Brain microvascular endothelial cell (primary cell): ENCODE measurements at places on chromosomes 11 and 22.

DNA sequence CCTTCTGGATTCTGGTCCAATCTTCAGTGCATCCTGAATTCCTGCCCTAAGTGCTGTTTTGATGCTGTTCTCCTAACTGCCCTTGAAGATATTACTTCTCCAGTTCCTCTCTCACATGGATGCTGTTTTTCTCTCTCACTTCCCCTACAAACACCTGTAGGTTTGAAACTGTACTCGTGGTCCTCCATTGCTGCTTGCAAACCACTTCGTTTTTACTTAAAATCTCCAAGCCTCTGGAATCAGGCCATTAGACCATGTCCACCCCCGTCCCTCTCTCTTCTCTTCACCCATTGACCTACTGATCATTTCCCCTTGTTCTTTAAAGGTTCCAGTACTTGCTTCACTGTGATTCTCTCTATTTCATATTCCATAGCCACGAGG is 988.1 kb downstream of the NTM start:
- no peak for DNase-seq

- DNase-seq = no peak
These were observed 6.4 kb upstream of the EHF start for GRCh38 chr11:34614344-34615104.

GRCh38 chr22:44550711-44551491 is 52.9 kb upstream of the RTL6 start:
- DNase-seq = peak; percentile 82

- DNase-seq = no peak
These were observed 375.1 kb downstream of the SOX6 start for GRCh38 chr11:15981292-15981691.

DNA sequence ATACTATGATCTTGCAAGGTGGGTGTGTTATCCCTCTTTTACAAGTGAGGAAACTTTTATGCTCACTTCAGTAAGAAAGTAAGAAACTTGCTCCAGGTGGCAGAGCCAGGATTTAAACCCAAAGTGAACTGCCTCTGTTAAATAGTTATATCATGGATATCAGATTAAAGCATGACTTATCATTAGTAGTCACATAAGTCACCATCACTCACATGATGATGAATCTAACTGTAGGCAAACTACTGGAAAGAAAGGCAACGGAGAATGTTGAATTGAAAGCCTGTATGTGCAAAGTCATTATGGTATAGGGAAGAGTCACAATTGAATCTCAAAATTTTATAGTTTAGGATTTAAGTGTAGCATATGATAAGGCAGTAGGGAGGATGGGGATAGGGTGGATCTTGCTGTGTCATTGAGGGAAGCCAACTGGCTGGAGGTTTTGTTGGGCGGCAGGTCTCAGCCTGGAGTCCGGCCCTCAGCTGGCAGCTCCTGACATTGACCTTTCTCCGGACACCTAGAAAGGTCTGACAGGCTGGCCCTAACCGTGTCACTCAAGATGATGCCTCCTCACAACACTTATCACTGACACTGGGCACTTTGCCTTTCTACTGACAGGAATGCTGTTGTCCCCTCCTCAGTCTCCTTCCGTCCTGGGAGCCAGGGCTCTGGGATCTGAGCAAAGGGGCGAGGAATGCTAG is 98.3 kb downstream of the EMSY start:
- no peak for DNase-seq

- peak; percentile 24 for DNase-seq
These were observed 22.6 kb upstream of the RCN1 start for GRCh38 chr11:32068134-32068870.

DNA sequence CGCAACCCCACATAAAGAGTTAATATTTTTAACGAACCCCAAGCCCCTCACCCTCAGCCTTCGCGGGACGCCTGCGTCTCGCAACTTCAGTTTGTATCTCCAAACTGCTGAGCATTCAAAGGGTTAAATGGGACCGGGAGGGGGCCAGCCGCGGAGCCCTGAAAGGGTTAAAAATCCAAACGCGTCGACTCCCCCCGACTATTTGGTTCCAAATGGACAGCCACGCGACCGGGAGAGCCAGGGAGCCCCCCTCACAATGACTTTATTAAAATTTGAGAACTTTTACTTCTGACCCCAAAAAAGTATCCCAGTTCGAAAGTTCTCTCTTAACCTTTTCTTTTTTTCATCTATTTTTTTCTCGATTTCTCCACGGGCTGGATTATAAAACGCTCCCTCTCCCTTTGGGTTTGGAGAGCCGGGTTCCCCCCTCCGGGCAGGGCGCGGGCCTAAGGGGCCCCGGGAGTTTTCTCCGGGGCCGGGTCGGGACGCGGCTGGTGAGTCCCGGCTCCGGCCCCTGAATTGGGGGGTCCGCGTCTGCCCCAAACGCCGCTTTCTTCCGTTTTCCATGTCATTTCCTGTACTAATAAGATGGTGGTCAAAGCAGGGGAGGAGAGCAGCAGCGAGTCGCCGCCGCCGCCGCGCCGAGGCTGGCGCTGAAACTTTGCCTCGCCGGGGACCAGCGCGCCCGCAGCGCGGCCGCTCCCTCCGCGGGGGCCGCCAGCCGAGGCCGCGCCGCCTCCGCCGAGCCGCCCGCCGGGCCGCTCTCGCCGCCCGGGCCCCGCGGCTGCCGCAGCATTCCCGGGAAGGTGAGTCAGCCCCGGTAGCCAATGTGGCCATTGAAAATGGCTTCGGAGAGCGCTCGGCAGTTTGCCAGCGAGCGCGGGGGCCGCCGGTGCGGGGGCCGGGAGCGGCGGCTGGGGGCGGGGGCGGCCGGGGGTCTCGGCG is at the start of gene PRDM11:
TSS of gene PRDM11 (plus strand) at position 568 of the 945 bp plus-strand sequence. CDS start 35,128 bp downstream, outside the sequence.
- DNase-seq = peak; percentile 66

GRCh38 chr22:17867160-17867785 is 93.0 kb upstream of the BID start:
- no peak for DNase-seq

GRCh38 chr11:125348141-125348651 is 147.9 kb downstream of the FEZ1 start:
- DNase-seq = no peak

DNA sequence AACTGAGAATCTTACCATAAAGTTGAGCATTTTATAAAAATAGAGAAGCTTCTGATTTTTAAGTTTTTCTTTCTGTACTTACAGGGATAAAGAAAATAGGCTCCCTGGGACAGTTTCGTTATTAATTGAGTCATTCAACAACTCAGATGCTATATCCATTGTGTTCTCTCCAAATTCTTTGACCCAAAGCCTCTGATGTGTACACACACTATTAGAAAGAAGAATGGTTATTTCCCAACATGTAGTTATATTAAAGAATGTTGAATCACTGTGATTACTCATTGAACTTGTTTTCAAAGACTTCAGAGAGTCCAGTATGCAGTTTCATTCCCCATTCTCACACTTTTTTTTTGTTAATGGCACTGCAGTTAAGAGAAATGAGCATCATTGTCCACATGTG is 734.3 kb upstream of the ARHGAP42 start:
- peak; percentile 43 for DNase-seq

DNA sequence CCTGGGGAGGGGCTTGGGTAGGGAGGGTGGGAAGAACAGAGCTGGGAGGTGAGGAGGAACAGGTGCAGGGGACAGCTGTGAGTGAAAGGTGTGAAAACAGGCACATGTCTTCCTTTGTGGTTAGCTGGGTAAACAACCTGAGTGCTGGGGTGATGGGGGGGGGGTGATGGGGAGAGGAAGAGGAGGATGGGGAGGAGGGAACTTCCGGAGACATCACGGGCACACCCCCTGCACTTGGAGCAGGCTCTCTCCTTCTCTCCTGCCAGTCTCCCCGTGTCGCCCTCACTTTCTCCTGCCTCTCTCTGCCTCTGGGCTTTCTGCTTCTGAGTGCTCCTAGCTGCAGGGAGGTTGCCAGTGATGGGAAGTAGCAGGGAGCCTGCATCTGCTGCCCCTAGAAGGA is 8.8 kb downstream of the CXCR5 start:
- DNase-seq = no peak

- DNase-seq = no peak
These were observed 75.6 kb upstream of the GRAMD1B start for GRCh38 chr11:123354371-123354975.

DNA sequence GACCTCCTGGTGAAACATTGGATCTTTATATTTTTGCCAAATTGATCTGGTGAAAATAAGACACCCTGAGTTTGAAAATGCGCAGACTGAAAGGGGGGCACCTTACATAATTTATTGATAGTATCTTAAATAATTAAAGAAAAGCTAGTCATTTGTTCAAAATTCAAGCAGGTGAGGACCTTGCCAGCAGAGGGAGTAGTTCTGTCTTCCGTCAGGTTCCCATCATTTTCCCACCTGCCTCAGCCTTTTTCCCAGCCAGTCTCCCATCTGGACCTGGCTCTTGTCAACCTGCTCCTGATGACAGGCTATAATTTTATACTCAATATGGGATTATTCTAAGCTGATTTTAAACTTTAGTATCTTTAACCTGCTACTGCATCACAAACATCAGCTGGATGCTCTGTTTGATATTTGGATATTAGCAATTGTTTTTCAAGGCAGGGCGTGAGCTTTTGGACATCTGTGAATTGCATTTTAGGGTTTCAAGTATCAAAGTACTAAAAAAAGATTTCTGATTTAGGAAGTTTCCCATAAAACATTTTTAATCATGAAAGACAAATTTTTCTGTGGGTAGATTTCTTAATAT is 132.0 kb downstream of the ELP4 start:
- no peak for DNase-seq

- peak; percentile 18 for DNase-seq
These were observed 81.1 kb upstream of the CHRM4 start for GRCh38 chr11:46472662-46472994.

DNA sequence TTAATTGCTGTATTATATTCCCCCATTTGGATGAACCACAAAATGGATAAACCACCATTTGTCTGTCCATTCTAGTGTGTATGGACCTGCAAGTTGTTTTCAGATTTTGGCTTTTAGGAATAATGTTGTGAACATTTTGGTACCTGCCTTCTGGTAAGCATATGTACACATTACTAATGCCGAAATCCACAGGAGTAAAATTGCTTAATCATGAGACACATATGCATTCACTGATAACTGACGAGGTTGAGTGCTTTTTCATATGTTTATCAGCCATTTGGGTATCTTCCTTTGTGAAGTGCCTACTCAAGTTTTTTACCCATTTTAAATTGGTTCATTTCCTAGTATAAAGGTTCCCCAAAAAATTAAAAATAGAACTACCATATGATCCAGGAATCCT is 34.2 kb downstream of the OSBP2 start:
- DNase-seq = no peak

GRCh38 chr11:13206086-13206640 is 71.4 kb upstream of the BMAL1 start:
- no peak for DNase-seq

DNA sequence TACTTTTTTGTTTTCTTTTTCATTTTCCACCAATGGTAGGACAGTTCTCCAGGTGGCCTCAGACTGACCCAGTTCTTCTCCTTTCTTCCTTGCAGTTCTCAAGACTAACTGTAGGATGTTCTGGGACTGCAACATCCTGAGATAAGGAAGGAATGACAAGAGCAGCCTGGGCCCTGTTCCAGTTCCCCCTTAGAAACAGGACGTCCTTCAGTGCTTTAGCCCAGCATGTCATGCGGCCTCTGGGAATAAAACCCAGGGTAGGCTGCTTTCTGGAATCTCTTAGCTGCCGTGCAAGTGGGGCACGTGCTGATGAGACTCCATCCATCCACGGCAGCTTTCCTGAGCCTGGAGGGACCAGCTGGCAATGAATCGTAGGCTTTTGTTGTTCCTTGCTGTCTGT is 24.0 kb upstream of the CADM1 start:
- no peak for DNase-seq

DNA sequence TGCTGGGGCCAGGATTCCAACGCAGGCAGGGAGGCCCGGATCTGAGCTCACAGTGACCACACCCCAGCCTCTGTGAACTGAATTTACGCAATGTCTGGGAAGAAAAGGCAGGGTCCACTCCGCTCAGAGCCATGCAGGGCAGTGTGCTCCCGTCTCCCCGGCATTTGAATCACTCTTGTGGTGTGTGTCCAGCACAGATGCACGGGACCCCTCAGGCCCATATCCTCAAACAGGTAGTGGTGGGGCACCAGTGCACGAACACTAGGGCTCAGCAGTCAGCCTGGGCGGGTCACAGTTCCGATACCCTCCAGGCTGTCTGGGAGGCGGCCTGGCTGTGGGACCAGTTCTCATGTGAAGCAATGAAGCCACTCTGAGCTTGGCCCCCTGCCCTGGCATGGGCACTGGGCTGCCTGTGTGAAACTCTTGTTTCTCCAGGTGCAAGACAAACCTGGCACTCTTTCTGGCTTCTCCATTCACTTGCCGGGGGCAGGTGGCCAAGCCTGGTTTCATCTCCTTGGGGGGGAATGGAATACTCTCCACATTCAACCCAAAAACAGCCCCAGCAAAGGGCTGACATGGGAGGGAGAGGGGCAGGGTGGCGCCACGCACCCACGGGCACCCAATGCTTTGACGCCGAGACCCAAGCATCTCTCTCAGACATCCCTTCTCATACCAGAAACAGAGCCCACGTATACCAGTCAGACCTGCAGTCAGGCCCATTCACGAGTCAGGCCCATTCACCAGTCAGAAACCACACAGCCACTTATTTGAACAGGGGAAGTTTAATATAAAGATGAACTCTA is 14.3 kb downstream of the DHCR7 start:
- DNase-seq = no peak

DNA sequence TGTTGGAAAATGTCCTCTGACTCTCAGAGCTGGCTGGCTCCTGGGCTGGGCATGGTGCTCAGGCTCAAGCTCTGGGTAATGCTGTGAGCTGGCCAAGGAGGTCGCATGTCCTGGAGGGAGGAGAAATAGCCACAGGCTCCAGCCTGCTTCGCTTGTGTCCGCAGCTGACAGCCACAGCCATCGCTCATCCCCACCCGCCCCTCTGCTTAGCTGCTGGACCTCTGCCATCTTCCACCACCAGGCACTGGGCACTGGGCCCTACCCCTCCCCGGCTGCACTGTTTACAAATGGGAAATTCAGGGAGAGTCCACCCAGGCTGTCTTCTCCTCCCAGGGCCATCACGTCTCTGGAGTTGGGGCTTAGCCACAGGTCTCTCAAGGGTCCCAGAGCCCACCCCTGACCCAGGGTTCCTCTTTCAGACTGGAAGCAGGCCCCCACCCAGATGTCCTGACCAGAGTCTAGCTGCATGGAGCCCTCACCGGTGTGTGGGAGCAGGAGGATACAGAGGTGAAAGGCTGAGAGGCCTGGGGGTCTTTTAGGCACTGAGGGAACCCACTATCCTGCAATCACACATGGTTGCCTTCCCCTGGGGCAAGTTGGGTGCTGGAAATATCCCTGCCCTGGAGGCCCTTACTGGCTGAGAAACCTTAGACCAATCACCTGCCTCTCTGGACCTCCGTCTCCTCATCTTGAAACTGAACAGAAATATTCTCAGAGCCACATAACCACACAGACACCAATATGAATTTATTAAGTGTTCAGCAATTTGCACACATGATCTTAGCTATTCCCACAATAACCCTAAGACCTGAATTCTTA is 62.7 kb downstream of the CD82 start:
- no peak for DNase-seq

DNA sequence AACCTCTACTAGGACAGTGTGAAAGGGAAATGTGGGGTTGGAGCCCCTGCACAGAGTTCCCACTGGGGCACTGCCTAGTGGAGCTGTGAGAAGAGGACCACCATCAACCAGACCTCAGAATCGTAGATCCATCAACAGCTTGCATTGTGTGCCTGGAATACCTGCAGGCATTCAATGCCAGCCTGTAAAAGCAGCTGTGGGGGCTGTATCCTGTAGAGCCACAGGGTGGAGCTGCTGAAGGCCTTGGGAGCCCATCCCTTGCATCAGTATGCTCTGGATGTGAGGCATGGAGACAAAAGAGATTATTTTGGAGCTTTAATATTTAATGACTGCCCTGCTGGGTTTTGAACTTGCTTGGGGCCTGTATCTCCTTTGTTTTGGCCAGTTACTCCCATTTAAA is 46.3 kb downstream of the PGR start:
- DNase-seq = no peak

GRCh38 chr11:61172888-61173287 is 11.7 kb upstream of the VPS37C start:
- DNase-seq = no peak
